ENCODE measurements at places on chromosomes 6 and 20.

DNA sequence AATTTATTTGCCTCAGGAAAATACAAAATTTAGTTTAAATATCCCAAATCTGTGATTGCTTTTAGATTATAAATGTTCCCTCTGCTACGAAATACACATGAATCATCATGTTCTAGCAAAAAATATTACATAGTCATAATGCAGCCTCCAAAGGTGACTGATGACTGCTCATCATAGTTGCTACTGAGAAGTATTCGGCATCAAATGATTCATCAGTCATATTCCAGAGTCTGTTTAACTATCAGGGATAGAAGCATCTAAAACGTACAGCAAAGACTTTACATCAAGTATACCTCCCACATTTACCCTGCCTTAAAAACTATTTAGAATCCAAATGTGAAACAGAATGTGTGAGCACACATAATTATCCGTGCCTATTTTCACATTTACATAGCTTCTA is 626.0 kb downstream of the CDH26 start:
- DNase-seq: no peak

DNA sequence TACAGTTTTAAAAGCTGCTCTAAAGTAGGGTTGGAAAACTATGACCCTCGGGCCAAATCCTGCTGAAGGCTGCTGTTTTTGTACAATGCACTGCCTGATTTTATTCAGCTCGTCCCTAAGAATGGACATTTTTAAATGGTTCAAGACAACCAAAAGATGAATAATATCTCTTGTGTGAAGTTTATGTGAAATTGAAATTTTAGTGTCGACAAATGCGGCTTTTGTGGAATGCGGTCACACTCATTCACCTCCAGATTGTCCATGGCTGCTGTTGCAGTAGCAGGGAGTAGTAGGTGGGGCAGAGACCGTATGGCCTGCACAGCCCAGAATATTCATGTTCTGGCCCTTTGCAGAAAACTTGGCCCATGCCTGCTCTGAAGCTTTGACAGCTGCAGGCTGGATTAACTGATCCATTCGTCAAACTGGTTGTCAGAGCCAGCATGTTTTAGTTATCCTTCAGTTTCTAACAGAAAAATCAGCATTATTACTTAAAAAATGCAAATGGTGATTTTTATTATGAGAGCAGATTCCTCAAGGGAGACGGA is 91.6 kb downstream of the PSMG4 start:
- DNase-seq: no peak

- no peak for DNase-seq
Measured at GRCh38 chr20:60986506-60987156, 265.4 kb upstream of the CDH4 start.

DNA sequence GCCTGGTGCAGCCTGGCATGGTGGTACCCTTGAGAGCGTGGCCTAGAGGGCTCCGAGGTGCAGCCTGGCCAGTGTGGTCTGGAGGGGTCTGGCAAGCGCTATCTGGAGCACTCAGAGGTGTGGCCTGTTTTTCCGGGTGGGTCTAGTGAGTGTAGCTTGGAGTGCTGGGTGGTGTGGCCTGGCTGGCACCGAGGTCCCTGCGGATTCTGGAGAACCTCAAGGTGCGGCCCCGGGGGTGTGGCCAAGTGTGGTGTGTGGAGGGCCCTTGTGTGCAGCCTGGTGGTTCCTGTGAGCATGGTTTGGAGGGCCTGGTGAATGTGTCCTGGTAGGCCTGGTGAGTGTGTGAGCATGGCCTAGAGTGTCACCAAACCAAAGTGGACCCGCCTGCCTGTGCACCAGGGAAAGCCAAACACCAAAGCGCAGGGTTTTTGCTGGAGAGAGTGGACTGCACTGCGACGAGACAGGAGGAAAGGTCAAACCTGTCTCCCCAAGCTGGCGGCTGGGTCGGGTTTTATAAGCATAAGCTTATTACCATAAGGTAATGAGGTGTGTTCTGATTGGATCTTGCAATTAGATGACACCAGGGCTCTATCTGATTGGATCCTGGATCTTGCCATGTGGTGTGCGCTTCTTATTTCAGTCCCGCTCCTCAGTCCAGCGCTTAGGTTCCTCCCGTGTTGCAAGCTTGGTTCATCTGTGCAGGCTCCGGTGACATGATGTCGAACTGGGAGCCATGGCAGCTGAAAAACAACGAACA is 35.7 kb downstream of the IGF2R start:
- no peak for DNase-seq

GRCh38 chr6:31617010-31617409 is 2.0 kb downstream of the AIF1 start:
- no peak for DNase-seq

DNA sequence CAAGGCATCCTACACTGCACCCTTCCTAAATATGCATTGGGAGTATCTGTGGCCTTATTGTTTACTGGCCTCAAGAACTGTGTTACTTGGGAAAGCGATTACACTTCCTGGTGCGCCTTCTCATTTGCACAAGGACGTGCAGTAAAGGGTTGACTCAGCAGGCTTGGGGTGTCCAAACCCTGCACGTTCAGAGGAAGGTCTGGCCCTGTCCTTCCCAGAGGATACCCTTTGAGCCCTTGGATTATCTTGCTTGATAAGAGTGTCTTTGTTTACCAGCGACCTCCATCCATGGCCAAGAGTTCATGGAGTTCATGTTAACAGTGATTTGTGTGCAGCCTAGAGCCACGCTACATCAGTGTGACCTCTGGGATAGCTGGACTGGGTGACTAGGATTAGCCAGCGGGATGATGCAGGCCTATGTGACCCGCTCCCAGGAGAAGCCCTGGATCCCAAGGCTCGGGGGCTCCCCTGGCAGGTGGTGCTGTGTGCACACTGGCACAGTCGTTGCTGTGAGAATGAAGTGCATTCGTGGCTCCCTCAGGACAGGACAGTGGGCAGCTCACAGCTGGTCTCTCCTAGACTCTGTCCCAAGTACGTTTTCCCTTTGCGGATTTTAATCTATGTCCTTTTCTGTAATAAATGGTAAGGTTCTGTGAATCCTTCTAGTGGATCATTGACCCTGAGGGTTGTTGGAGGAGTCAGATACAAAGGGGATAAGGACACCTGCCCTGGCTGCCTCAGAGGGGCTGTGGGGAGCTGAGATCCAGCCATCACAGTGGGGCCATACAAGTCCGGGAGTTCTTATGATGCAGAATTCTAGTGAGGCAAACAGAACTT is 73.5 kb downstream of the TTLL2 start:
- DNase-seq: no peak

DNA sequence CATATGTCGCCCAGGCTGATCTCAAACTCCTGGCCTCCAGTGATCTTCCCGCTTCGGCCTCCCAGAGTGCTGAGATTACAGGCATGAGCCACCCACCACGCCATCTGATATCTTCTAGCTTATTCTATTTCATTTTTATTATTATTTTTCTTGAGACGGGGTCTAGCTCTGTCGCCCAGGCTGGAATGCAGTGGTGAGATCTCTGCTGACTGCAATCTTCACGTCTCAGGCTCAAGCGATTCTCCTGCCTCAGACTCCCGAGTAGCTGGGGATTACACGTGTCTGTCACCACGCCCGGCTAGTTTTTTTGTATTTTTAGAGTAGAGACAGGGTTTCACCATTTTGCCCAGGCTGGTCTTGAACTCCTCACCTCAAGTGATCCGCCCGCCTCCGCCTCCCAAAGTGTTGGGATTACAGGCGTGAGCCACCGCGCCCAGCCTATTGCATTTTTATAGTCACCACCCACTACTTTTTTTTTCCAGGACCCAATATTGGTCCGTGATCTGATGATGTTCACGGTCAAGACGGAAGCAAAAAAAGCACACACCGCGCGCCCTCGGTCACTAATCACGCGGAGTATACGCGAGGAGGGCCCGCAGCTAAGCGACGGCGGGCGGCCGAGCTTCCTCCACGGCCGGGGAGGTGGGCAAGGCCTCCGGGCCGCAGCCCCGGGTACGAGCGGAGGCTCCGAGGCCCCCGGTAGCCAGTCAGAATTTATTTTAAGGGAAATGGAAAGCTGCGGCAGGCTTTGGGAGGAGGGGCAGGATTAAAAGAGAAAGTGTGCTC is 1.1 kb upstream of the LSM14B start:
- peak; percentile 36 for DNase-seq

GRCh38 chr6:53239526-53239925 is 90.9 kb upstream of the GCM1 start:
- no peak for DNase-seq

DNA sequence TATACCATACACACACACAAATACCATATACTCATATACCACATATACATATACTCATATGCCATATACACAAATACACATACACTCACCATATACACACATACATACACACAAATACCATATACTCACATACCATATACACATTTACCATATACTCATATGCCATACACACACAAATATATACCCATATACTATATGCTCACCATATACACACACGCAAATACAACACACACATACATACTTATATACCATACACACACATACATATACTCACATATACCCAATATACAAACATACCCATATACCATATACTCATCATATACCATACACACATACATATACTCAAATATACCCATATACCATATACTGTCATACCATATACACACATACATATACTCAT is 99.2 kb downstream of the ZMYND8 start:
- DNase-seq: no peak

DNA sequence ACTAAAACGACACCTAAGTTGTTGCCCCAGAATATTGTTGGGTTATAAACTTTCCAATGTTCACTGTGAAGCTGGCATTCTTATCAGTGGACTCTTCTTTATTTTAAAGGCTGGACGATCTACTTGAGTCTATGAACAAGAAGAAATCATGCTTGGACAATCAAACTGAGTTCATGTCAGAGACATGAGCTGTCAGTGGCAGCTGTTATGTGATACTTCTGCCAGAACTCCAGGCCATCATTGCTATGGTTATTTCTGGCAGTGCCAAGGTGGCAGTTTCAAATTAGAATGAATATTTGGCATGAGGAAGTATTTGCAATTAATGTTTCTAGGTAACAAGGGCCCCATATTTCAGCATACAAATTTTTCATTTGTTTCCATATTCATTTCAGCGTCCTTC is 417.3 kb downstream of the LMBRD1 start:
- DNase-seq: no peak

GRCh38 chr20:52631469-52631868 is 340.7 kb upstream of the TSHZ2 start:
- DNase-seq: no peak
